ENCODE measurements at places on chromosomes 5 and 9.

DNA sequence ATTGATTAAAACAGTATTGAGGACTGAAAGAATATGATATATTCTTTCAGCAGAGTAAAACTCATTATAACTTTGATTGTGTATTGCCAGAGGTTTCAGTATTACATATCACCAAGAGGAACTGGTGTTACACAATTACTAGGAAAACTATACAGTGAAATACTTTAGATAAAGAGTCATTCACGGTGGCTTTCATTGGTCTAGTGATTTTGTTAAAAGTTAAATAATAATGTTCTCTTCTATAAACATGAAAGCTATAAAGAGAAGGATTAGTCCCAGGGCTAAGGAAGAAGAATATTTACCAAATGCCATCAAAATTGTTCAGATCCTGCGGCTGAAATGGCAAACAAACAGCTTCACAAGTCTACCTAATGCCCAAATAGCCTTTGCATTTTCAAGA, 306.2 kb downstream of the SEMA5A start:
- no peak for DNase-seq

GRCh38 chr9:101465326-101465915, 29.8 kb upstream of the ALDOB start:
- DNase-seq = no peak

DNA sequence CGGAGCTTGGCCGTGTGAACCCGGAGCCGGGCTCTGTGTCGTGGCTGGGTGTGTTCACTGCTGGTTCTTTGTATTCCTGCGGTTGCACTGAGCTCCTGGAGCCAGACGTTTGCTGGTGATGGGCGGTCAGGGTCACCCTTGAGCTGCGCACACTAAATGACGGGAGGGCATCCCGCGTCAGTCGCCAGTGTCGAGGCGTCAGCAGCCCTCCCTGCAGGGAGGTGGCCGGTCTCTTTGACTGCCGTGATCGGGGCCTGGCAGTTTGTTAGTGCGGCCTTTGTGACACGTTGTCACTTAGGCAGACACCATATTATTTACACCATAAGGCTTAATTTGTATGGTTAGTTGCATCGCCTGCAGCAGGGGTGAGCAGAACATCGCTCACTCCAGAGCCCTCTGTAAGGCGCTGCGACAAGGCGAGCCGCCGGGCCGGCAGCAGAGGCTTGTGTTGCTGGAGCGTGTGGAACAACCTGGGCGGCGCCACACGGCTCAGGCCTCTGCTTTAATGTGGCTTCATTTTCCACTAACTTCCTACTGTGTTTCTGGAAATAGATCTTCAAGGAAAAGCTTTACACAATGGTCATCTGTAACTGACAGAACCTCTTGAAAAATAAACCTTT, 8.3 kb downstream of the NDUFS6 start:
- no peak for DNase-seq

- DNase-seq = no peak
These were observed 1113.7 kb upstream of the WWC1 start for GRCh38 chr5:167177736-167178135.

DNA sequence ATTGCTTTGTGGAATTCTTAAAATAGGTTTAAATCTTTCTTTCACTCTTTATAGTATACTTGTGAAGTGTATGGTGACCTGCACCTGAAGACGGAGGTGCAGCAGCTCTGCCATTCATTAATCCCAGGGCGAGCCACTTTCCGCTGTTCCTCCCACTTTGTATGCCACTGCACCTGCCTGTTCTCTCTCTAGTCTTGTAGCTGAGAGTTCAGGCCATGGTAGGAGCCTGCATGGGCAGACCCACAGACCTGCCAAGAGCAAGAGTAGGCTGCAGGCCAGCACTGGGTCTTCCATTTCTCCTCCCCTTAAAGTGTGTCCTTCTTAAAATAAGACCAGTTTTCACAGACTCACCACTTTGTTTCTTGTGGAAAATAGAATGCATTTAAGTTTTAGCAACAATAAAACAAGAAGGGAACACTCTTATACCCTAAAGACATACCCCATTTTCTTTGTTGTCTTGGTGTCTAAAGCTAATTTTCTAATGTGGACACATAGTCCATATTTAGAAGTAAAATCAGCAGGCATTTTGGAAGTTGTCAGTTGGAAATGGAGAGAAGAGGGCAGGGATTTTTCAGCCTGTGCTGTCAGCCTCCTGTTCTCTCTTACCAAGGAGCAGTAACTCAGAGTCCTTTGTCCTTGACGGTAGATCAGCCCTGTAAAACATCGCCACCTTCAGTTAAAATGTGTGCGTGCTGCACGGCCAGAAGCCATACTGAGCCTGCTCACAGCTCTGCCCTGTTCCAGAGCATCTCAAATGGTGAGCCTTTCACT, 103.2 kb downstream of the SNCAIP start:
- peak; percentile 49 for DNase-seq

GRCh38 chr5:16582081-16582480, 34.7 kb downstream of the RETREG1 start:
- DNase-seq = no peak

DNA sequence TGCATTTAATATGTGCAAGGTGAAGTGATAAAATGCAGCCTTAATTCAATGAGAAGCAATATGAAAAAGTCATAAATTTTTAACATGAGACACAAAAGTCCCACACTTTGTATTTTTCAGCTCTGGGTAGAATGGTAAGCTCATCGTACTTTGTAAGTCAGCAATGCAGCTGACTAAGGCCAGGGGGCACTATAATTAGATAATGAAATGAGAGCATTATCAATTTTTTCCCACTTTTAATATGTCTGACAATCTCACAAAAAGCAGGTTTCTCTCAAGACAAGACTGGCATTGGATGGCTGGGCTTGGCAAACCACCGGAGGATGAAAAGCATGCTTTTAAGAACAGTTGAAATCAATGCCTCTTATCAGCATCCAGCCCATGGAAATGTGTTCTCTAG, 162.8 kb downstream of the FAM174A start:
- no peak for DNase-seq

GRCh38 chr5:156312897-156313694, 13.9 kb upstream of the SGCD start:
- DNase-seq = no peak

- no peak for DNase-seq
These were observed 26.8 kb upstream of the SLC12A7 start for GRCh38 chr5:1138445-1139245.

DNA sequence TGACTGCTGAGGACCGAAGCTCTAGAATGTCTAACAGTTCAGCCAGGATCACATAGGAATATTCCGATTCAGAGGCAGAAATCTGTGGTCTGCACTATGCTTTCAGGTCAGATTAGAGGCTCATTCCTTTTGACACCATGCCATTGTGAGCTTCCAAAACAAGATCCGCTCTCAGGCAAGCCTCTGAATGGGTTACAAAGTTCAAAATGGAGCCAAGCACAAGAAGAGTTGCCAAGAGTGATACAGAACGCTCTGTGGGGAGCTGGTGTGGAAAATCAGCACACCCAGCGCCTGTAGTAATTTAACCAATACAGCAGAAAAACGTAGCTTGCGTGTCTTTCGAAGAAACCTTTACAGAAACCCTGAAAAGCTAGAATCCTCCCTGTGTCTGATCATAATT, 33.3 kb upstream of the FAT2 start:
- DNase-seq = no peak

- no peak for DNase-seq
These were observed 114.6 kb downstream of the SYK start for GRCh38 chr9:90916147-90916734.

DNA sequence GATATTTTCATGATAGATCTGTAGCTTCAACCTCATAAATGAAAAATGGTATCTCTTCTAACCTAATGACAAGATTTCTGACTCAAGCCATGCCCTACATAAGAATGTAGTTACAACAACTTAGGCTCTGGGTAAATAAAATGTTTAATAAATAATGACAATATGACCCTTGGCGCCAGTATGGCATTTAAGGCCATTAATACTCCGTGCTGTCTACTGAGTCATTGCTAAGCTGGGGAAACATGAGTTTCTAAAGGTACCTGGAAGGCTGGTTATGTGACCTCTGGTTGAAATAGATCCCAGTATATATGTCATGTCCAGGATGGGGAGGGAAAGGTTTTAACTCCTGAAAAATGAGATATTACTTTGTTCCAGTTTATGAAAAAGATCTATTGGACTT, 58.0 kb upstream of the CEMIP2 start:
- no peak for DNase-seq

DNA sequence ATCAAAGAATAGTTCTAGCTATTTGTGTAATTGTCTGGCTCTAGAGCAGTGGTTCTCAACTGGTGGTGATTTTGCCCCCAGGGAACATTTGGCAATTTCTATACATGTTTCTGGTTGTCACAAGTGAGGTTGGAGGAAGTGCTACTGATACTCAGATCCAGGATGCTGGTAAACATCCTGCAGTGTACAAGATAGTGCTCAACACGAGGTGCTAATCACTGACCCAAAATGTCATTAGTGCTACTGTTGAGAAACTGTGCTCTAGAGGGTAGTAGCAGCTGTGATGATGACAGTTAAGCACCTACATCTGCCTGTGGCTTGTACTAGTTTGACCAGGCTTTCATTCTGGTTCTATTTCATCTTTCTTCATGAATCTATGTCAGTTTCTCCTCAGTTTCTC, 22.1 kb downstream of the LRRC19 start:
- DNase-seq = no peak

GRCh38 chr9:113177251-113177650, 26.4 kb downstream of the SLC31A2 start:
- no peak for DNase-seq

DNA sequence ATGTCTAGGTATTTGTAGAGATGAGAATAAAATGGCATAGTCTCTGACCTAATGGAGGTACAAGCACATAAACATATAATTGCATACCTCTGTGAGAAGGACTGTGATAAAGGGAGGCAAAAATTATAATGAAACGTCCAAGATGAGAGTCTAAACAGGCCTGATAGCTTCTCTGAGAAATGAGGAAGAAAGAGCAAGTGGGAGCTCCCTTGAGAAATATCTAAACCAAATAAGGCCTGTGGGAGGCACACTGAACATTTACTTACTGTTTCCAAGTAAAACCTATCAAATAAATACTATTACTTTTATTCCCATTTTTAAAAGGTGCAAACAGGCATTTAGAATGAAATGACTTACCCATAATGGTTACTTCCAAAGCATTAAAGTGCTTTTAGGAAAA, 125.6 kb upstream of the PAPPA start:
- no peak for DNase-seq

- no peak for DNase-seq
These were observed 434.1 kb downstream of the PLK2 start for GRCh38 chr5:58025809-58026208.

DNA sequence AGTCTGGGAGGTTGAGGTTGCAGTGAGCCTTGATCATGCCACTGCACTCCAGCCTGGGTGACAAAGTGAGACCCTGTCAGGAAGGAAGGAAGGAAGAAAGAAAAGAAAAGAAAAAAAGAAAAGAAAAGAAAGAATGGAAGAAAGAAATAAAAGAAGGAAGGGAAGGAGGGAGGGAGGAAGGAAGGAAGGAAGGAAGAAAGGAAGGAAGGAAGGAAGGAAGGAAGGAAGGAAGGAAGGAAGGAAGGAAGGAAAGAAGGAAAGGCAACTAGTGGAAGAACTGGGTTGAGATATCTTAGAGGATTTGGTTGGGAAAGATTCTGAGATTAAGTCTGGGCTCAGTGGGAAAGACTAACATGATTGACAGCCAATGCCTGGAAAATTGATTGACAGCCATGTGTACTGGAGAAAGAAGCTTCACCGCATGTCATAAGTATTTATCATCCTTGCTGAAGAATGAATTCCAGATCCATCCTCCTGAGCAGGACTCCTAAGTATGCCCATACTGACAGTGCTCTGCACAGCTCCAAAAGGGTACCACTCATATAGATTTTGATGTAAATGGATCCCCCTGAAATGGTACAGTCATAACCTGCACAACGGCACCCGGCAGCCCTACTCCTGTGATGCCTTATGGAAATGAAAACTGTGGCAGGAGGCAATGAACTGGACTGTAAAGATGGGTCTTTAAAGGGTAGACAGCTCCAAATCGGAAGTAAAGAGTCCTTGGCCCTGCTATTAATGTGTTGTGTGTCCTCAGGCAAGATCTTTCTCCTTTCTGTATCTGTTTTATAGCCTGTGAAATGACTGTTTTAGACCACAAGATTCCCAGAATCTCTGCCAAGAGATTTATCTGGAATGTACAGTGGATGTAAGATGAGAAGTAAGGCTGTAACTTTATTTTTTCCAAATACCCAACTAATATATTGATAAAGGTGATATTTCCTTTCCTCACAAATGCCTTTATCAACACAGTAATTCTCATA, 16.9 kb upstream of the ADRA1B start:
- no peak for DNase-seq

DNA sequence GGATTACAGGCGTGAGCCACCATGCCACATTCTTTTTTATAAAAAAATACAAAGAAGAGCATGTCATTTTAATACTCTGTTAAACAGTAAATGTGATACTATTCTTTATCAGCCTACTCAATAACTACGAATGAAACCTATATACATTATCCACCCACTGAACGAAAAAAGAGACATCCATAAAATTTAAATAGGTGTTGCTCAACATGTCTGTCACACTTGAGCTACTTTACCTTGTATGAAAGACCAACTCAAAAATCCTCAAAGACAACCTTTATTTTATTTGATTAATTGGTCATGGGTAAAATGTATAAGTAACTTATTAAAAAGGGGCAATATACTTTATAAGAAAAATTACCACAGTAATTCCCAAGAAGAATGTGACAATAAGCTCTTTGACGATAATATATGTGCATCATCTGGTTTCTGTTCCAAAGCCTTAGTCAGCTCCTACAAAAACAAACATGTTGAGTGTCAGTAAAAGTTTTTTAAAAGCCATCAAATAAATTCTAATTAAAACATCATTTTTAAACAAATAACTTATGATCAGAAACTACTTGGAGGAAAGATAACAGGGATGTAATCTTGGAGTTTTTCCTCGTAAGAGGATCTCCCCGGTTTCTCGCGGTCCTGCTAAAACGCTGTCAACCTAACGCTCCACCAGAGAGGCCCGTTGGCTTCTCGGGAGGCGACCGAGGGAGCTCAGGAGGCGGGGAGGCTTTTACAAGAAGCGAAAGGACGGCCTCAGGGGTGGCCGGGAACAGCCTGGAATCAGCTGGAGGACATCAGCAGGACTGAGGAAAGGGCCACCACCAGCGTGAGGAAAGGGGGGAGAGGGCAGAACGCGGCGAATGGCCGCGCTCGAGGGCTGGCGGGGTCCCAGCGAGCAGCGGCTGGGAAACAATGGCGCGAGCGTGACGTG, 13.5 kb upstream of the ANKRD18B start:
- DNase-seq = peak; percentile 58

- DNase-seq = no peak
These were observed 62.8 kb downstream of the ERBIN start for GRCh38 chr5:65989158-65989557.

GRCh38 chr9:124784509-124784908, 7.6 kb downstream of the OLFML2A start:
- no peak for DNase-seq

Data from urinary bladder (tissue), 4 donors.